Activated effector memory CD4-positive, alpha-beta T cell treated with anti-CD3 and anti-CD28 coated beads, Interleukin-2, amount 50 U/mL, for 16 hours (primary cell): ENCODE measurements at places on chromosomes 5 and 9.

- no peak for DNase-seq
Observed at GRCh38 chr9:27491154-27491553, 32.9 kb upstream of the IFNK start.

DNA sequence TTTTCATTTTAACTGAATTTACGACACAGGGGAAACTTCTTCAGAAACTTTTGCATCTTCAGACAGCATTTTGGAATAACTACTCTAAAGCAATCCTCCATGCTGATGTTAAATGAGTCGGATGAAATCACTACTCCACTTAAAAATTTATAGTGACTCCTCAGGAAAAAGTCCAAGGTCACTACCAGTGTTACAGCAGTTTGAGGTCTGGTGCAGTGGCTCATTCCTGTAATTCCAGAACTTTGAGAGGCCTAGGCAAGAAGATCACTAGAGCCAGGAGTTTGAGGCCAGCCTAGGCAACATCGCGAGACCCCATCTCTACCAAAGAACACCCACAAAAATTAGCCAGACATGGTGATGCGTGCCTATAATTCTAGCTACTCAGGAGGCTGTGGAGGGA lies 5.9 kb upstream of the GAS1 start:
- DNase-seq: no peak

- no peak for DNase-seq
Observed at GRCh38 chr5:79488775-79489174, 25.2 kb downstream of the HOMER1 start.

- no peak for DNase-seq
Observed at GRCh38 chr5:54517174-54517511, 416 bp upstream of the SNX18 start.

- no peak for DNase-seq
Observed at GRCh38 chr5:125266106-125266505, 519.7 kb upstream of the ZNF608 start.

DNA sequence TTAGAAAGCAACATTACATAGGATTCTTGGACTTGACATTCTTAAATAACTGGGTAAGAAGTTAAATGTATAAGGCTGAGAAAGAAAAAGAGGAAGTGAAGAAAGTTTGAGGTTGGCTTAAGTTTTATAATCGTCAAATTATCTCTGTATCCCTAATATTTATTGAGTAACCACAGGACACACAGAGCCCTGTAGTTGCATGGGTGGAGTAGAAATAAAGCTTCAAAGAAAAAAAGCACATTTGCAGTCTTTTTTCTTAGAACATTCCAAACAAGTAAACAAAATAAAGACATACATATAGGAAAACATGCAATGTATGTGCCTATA lies 137.0 kb downstream of the CCDC192 start:
- DNase-seq: no peak

DNA sequence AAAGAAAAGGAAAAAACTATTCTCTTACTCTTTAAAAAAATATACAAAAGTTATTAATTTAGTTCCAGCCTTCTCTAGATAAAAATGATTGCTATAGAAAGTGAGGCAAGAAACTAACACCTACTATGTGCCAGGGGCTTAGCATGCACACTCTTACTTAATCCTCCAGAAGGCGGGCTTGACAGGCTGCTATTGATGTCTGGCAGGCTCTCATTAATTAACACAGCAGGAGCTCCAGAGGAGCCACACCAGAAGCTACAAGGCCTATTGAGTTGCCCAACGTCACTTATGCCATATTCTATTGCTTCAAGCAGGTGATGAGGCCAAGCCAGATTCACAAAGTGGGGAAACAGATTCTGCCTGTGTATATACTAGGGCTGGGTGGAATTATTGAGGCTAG lies 54.6 kb upstream of the CLINT1 start:
- DNase-seq: no peak

- no peak for DNase-seq
Observed at GRCh38 chr5:129249886-129250285, 155.3 kb downstream of the ISOC1 start.

DNA sequence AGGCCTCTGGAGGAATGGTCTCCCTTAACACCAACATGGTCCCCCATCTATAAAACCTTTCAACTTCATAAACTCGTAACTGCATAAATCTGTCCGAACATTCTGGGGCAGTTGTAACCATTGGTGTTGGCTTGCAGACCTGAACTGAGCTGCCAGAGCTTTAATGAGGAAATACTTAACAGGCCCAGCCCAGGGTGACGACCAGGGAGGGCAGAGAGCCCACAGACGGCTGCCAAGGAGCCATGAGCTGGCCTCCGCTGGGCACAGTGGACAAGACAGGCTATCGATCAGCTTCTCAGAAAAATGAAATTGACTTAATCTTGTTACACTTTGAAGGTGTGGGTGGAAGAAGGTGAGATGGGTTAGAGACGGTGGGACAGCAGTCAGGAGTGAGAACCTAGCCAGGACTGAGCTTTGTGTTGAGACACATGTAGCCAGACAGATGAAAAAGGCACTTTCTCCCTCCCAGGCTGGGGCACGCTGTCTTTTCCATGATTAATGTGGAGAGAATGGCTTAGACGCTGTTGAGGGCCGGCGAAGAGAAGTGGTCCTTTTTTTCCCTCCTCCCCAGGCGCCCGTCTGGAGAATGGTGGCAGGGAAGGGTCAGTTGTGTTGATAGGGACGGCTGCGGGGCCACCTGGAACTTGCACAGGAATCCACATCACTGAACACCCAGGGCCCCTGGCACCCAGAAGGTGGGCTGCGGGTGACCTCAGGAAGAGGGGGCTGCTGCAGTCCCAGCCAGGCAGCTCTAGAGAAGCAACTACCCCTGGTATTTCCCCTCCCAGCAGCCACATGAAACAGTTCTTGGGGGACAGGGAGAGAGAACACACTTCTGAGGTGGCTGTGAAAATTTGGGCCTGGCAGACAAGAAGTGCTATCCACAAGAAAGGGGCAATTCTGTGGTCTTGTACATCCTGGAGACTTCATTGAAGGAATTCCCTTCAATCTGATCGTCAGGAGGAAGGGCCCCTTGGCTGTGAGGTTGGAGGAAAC lies 27.3 kb upstream of the TCOF1 start:
- DNase-seq: no peak

- DNase-seq: no peak
Observed at GRCh38 chr9:73234008-73234360, 82.3 kb downstream of the ANXA1 start.

DNA sequence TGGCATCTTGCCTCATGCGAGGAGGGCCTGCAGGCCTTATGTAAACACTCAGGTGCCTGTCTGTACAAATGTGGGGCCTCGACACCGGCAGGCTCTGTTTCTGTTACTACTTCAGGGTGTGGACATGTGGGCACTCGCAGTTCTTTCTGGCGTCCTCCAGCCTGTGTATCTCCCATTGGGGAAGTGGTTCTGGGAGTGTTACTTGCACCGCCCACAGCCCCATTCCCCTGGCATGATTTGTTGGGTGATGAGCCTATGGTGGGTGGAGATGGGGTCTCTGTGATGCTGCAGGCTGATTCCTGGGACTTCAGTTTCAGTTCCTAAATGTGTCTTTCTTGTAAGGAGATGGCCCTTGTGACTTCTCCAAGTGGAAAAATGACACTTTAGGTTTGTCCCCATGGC lies 82.1 kb upstream of the PITX1 start:
- no peak for DNase-seq

DNA sequence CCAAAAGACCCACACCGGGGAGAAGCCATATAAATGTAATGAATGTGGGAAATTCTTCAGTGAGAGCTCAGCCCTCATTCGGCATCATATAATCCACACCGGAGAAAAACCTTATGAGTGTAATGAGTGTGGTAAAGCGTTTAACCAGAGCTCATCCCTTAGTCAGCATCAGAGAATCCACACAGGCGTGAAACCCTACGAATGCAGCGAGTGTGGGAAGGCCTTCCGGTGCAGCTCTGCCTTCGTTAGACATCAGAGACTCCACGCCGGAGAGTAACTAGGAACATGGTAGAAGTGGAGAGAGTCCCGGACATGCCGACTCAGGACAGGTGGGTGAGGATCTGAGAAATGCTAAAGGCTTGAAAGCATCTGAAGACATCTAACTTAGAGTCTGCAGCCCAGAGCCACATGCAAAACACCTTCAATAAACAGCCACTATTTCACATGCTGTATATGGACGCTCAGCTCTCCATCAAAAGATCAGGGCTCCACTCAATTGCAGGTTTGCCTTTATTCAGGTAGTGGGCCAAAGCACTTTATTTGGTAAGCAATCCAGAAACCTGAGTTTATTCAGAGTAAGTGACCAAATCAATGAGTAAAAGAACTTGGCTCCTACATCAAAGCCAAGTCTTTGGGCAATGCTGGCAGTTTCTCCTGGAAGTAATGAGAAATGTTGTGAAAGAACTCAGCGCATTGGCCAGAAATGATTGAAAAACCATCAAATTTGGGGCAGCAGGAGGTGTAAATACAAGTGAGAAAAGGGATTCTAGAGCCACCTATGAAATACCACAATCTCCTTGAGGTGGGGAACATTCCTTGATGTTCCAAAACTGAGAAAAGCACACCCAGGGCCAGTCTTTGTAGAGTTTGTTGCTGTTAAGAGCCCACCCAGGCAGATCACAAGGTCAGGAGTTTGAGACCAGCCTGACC lies 6.0 kb downstream of the RPL12 start:
- DNase-seq: no peak

- DNase-seq: no peak
Observed at GRCh38 chr5:170388818-170389549, at the start of gene KCNMB1. KCNMB1 (minus strand) TSS chr5:170389367; CDS start chr5:170385447, 3,920 bp downstream.

DNA sequence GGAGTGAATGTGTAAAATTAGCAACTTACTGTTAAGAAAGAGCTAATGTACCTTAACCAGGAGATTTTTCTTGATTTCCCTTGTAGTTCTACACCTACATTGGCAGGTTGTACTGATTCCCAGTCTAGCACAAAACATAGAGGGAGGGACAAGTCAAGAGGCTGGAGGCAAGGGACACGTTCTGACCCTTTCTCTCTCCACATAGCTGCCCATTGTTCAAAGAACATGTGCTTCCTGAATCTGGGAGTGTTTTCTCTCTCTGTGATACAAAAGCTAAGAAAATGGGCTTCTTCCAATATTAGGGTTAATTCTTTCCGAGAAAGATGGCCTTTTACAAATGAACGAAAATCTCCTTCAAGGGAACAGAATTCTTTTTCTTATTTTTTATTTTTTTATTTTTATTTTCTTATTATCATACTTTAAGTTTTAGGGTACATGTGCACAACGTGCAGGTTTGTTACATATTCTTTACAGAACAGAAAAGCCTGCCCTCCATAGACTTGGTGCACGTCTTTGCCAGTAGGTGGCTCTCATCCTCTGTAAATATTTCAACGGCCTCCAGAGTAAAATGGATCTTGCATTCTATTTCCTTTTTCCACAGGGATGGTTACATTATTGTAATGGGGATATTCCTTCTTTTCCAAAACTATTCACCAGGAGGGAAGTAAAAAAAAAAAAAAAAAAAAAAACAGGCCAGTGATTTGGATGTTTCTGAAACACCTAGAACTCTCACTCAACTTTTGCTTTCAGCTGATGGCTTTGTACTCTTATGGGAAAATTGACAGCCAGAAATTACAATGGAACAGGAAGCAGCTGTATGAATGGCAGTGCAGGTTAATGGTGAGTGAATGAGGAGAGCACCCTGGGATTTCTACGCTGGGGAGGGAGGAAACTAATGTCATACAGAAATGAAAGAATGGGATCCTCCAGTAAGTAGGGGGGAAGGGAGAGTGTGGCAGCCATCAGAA lies 13.1 kb upstream of the IFNA5 start:
- no peak for DNase-seq

DNA sequence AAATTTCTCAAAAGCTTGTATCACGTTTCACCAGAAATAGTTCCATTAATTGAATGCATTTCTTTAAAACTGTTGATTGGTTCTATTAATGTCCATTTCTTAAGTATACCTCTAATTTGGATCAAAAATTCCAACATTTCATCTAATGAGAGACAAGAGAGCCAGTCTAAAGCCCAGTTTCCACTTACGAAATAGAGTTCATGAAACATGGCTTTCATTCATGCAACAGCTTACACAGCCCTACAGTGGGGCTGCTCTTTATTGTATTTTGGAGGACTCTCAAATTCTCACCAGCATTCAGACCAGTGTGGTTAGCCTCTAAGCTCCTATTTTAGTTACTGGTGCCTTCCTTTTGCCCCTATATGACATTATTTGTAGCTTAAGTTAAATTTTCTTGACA lies 566.9 kb upstream of the RGMB start:
- no peak for DNase-seq
